ENCODE measurements at places on chromosomes 2 and 18.

GRCh38 chr2:65554765-65555591 lies 122.6 kb upstream of the SPRED2 start:
- DNase-seq = no peak

DNA sequence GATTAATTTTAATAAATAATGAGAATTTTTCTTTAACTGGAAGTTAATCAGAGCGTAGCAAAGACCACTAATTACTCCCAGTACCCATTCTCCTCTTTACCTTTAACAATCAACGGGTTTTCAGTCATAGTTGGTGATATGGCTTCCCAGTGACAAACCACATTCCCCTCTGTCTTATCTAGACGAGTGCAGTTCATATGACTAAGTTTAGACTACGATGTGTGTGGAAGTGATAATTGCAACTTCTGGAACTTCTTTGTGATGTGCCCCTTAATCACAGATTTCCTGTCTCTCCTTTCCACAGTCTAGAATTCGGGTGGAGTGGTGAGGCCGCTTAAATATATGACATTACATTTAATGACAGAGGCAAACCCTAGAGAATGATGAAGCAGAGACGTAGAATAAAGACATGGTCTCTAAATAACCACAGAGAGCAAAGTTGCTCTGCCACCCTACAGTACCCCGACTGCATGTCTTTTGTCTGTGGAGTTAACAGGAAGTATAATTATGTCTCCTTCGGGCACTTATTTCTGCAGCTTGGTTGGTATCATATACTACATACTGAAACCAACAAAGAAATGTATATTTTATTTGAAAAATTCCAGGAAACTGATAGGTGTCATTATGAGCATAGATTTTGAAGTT lies 693.3 kb upstream of the CDH7 start:
- DNase-seq = no peak

- DNase-seq = no peak
These were observed 1566.9 kb upstream of the PIK3C3 start for GRCh38 chr18:40388121-40388520.

DNA sequence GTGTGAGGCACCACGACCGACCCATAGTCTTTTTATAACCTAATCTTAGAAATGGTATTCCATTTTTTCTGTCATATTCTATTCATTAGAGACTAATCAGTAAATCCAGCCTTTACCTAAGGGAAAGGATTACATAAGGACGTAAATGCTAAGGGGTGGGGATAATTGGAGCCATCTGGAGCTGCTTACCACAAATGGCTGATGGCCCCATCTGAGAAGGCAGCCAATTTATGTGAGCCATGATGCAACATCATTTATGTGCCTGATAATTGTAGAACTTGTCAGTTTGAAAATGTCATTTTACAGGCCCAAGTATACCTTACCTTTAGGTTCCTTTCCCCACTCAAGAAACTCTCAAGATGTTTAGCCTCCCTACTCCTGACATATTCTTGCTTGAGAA lies 44.0 kb downstream of the ARHGEF33 start:
- no peak for DNase-seq

DNA sequence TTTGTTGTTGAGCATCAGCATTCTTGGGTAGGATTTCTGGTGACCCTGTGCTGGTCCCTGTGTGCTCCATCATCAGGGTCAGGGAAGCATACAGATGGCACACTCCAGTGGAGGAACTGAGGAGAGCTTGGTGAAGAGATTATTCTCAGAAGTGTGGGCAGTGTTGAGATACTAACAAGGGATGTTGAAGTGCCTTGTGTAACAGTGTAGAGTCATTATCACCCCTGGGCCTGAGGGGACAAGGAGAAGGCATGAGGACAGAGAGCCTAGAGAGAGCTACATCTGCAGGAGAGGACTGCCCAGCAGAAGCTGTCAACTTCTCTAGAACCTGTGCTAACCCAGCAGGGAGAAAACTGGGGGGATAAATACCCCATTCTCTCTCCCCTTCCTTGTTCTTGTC lies 189.0 kb downstream of the PLCL1 start:
- no peak for DNase-seq

DNA sequence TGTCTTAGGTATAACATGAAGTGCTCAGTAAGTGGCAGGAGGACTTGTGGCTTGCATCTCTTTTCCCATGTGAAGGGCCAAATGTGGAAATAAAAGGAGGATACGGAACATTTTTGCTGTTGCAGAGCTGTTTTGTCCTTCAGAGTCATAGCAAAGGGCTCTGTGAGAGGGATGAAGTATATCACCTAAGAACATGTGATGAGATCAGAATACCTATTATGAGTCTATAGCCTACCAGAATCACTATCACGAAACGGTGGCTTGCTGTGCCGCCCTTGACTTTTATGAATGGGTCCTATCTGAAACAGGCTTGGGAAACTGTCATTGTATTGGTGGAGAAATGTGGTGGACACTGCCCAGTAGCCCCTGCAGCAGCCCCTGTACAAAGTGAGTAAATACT lies 67.0 kb upstream of the ITGB6 start:
- DNase-seq = no peak

DNA sequence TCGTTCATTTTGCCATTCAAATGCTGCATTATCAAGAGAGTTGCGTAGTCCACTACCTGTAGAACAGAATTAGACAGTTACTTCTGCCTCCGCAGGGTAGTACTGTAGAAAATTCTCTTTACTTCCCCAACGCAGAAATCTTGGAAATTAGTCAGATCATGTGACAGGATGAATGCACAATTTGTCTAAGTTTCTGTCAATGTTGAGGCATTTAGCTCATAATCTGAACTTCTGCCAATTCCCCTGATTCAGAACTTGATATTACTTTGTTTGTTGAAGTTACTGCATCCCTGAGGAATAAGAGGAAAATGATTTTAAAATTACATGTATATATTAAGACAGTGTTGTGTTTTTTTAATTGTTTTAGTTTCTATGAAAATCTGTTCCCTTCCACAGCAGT lies 83.4 kb downstream of the TTC27 start:
- DNase-seq = peak; percentile 3

DNA sequence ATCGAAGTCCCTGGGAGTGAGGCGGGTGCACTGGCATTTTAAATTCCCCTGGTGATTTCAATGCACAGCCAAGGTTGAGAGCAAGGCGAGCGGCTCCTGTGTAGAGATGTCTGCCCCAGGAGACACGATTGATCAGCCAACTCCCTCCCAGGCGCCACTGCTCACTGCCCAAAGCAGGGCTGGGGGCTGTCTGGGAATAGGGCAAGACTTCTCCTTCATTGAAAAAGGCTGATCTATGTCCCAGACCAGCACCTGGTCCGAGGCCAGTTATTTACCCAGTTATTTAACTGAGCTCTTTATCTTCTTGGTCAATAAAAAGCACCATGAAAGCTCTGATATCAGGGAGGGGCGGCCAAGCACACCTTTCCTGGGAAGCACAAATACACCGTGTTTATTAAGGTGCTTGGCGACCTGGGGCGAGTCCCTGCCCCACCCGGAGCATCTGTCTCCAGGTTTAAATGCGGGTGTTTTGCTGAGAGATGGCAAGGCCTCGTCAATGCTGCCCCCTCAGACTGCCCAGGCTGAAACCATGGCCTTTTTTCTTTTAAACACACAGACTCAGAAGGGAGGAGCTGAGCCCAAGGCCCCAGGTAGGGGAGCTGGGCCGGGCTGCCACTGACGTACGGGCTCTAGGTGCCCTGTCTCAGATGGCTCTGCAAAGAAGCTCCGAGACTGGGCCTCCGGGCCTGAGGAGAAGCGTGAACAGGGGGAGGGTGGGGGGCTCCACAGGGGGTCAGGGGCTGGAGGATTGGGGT lies 73.9 kb upstream of the HPCAL1 start:
- DNase-seq = no peak

GRCh38 chr18:75362435-75362834 lies 65.1 kb downstream of the SMIM21 start:
- no peak for DNase-seq

DNA sequence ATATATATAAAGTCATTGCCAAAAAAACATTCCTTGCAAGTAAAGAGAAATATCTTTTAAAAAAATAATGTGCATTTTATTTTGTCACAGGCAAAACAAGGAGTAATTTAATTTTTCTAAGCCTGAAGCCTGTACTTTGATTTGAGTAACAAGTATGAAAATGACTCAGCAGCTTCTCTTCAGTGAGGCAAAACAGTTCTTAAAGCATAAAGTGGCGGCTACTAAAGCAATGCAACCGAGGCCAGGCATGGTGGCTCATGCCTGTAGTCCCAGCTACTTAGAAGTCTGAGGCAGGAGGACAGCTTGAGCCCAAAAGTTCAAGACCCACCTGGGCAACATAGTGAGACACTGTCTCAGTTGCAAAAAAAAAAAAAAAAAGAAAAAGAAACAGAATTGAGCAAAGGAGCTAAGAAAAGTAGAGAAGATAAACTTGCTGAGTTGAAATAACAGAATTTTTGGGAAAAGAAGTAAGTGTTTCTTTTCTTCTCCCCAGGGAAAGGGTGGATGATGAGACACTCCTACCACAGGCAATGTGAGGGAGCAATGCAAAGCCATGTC lies 29.6 kb downstream of the DOK1 start:
- DNase-seq = no peak

DNA sequence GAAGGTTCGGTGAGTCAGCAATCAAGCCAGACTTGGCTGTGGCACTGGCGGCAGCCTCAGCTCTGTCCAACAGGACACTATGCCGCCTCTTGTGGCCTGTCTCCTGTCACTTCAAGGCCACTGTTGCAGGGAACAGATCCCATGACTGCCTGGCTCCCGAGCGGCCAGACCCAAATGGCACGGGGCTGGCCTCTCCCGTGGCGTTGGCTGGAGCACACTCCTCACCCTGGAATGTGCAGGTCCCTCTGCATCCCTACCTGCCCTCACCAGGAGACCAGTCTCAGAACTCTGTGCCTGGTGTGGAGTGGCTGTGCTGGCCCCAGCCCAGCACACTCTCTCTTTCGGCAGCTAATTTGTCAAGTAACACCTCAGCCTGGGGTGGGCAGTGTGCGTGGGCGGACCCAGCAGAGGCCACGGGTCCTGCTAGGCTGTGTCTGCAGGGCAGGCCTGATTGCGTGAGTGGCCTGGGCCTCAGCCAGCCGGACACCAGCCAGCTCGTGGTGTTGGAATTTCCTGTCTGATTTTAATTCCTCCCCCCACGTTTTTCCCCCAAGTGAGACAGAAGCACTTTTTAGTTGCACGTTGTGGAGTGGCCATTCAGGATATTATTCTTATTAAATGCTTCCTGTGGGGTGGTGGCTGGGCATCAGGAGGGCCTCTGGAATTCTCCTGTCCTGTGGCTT lies 179.3 kb downstream of the GLI2 start:
- DNase-seq = no peak

DNA sequence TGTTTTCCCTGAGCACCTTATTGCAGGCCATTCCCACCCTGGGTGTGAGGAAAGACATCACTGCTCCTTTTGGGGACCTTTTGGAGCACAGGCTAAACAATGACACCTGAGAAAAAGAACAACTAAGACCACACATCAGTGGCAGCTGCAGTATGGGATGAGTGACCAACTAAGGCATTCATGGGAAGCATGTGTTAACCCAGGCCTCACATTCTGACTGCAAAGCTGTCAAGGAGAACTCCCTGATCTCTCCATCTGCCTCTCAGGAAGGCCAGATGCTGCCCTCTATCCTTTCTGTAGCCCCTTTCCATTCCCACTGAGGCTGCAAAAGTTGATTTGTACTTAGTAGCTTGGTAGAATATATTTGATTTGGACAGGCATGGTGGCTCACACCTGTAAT lies 277.7 kb upstream of the FBXO11 start:
- DNase-seq = no peak

DNA sequence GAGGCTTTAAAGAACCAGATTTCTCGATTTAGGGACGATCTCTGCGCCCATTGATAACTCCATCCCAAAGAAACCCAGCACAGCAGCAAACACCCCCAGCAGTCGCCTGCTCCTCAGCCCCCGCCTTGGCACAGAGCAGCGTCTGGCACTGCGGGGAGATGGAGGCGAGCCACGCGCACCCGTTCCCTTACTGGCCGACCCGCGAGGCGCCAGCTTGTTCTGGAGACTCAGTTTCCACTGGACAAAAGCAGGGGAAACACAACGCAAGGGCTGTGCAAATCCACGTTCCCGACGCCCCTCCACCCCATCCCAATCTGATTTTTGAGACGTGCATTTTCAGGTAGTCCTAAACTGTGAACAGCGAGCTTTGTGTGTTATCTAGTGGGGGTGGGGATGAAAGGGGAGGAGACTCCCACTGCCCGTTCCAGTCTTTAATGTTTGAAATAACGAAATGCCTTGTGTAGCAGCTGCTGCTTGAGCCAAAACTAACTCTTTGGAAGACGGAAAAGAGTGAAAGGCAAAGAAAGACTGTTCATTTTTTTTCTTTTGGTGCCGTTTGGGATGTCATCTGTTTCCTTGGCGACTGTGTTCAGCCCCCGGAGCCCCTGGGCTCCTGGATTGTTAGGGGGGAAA lies 143.2 kb downstream of the MEIS1 start:
- peak; percentile 87 for DNase-seq

GRCh38 chr2:69518841-69519240 lies 81.6 kb upstream of the NFU1 start:
- no peak for DNase-seq

GRCh38 chr18:2173486-2173885 lies 397.8 kb downstream of the METTL4 start:
- DNase-seq = peak; percentile 67

GRCh38 chr18:21117409-21118131 lies 6.0 kb upstream of the ROCK1 start:
- DNase-seq = no peak

DNA sequence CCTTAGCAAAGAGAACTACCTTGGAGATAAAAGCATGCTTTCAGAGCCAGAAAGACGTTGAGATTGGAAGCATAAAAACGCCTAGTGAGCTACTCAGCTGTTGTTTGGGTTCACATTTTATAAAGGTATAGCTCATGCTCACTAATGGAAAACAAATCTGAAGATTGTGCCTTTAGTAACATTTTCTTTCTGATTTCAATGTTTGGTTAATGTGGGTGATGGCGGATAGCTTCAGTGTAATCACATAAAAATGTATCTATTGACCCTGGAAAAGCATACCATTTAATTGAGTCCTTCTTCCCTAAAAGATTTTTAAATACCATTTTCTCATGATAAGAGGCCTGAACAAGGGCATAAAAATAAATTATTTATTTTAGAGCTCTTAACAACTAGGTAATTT lies 73.4 kb downstream of the DTNA start:
- DNase-seq = no peak

DNA sequence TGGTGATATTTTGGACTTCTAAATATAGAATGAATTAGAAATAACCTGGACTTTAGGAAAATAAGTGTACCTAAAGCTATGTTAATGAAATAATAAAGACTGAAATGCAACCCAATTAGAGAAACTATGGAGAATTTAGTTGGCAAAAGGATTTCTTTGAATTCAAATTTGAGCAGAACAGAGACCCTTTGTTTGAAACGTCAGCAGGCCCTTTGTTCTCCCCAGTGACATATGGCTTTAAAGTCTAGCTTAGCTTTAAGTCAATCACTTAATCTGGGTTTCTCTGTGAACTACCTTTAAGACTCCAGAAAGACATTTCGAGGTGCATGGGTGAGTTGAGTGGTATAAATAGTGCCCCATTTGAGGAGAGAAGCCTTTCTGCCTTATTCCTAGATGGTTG lies 130.5 kb upstream of the CREB1 start:
- DNase-seq = no peak

DNA sequence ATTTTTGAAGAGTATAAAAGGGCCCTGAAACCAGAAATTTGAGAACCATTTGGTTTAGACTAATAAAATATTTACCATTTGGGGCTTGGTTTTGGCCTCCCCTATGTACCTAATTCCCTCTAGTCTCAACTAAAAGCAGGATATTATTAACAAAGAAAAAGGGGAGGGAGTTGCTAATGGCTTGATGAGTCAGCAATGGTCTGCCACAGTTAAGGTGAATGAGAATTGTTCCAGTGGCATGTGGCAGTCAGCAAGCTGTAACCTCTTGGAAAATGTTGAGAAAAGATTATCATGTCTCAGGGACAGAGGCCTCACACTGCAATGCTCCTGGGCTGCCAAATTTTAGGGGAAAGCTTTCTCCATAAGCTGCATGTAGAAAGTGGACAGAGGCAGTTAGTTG lies 20.1 kb upstream of the SLC39A10 start:
- no peak for DNase-seq
